ENCODE measurements at places on chromosomes 1 and 21.

GRCh38 chr1:91781371-91781825 is 104.6 kb downstream of the TGFBR3 start:
- no peak overlapping the region for H3K27ac ChIP-seq
- DNase-seq, result no peak
- no peaks in the 10 kb centered on the region for H3K27me3 ChIP-seq
- peaks cover 2% of the 10 kb centered on the region for H3K4me1 ChIP-seq

- H3K4me1 ChIP-seq, result peaks cover 36% of the 10 kb centered on the region
- peak within 1 kb of the TSS; percentile 53 for H3K27ac ChIP-seq
- H3K36me3 ChIP-seq, result peaks cover 31% of the 10 kb centered on the region
- peak; percentile 70 for DNase-seq
- no peaks in the 10 kb centered on the region for H3K27me3 ChIP-seq
Observed at GRCh38 chr1:155320661-155321617, at the start of gene RUSC1. Gene RUSC1, plus strand, starts transcription at chr1:155320894. Its CDS starts 880 bp downstream, at chr1:155321774.

DNA sequence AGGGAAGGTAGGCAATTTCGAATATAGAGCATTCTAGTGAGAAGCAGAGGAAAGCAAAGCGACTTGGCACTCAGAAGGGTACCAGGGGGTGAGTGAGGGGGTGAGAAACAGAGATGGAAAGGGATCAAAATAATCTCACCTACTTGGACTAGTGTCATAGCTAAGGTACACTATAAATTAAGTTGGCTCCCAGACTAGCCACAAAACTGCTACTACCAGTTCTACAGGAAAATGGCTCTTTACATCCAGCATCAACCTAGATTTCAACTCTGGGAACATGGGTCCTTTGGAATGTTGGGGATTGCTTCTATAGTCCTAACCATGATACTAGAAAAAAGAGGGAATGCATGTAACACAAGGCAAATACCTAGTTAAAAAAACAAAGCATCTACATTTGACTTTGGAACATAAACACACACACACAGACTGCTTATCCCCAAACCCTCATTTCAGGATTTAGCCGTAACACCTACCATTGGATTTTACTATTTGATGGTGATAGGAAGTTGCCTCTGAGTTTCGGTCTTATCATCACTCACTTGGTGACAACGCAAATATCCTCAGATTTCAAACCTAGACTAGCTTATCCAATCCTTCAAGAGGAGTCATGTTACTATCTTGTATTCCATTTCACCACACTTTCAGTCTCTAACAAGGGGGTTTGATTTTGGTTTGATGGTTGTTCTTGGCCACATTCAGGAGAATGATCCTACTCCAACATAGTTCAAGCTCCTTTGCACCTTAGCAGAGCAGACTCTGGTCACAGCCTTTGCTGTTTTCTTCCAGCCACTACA is 5.6 kb downstream of the ZBTB21 start:
- peaks cover 55% of the 10 kb centered on the region for H3K4me1 ChIP-seq
- no peak overlapping the region for H3K4me3 ChIP-seq
- H3K27me3 ChIP-seq, result no peaks in the 10 kb centered on the region
- peaks cover 46% of the 10 kb centered on the region for H3K36me3 ChIP-seq

DNA sequence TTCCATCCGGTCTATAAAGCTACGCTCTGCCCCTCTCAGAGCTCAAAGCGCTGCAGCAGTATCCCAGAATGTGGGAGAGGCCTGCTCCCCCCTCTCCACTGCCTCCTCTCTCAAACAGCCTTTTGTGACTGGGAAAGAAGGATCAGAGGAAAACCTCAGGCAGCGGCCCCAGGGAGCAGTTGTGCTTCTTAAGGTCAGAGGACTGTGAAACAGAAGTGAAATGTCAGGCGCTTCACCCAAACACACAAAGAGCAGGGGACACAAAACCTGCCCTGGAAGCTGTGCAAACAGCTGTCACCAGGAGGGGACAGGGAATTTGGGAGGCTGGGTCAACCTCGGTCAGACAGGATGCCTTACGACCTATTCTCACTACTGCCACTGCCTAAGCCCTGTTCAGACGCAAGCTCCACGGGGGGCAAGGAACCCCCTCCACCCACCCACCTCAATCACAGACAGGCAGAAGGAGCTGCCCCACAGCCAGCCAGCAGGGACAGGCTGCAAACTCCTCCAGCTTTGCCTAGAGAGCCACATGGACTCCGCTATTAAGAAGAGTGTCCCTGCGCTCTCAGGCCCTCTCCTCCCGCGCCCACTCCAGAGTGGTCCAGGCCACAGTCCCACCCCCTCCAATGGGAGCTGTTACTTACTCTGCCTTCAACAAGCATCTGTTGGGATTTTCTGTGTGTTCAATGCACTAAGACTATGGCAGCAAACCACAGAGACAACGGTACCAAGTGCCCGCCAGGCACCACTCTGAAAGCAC is 14.6 kb downstream of the SSBP3 start:
- no peaks in the 10 kb centered on the region for H3K4me1 ChIP-seq
- no peak overlapping the region for H3K27ac ChIP-seq
- H3K27me3 ChIP-seq, result no peaks in the 10 kb centered on the region
- no peak for DNase-seq
- no peak overlapping the region for H3K4me3 ChIP-seq

- no peak overlapping the region for H3K27ac ChIP-seq
- H3K27me3 ChIP-seq, result no peaks in the 10 kb centered on the region
- no peaks in the 10 kb centered on the region for H3K4me1 ChIP-seq
- no peak for DNase-seq
- no peaks in the 10 kb centered on the region for H3K36me3 ChIP-seq
Observed at GRCh38 chr21:31182231-31183140, 144.2 kb upstream of the KRTAP19-8 start.

- no peaks in the 10 kb centered on the region for H3K36me3 ChIP-seq
- H3K4me3 ChIP-seq, result no peak overlapping the region
- peaks cover 14% of the 10 kb centered on the region for H3K27me3 ChIP-seq
- H3K4me1 ChIP-seq, result no peaks in the 10 kb centered on the region
- no peak overlapping the region for H3K27ac ChIP-seq
Observed at GRCh38 chr1:53448241-53448841, 10.9 kb upstream of the DMRTB1 start.

DNA sequence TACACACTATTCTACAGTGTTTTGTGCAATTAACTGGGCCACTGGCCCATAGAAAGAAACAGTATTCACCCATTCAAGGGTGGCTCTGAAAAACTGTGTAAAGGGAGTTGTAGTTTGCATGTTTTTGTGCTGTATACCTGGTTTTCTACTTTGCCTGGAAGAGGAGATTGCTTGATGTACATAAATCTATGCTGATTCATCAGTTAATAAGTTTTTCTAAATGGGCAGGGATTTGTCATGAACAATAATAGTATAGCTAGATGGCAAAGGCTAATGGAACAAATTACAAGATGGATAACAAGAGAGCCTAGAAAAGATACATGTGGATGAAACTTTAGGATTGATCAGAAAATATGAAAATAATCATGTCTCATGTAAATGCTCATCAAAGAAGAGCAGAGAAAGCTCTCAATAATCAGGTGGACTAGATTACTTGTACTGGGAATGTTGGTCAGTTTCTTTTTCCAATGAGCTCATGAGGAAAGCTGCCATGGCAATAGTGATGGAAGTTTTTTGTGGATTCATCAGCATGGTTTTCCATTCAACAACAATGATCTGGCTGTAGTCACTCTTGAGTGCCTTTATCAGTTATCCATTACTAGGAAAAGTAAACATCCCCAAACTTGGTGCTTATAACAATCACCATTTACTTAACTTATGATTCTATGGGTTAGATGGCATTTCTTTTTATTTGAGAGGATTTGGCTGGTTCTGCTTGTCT is 602.8 kb downstream of the BRINP3 start:
- no peak overlapping the region for H3K4me3 ChIP-seq
- no peaks in the 10 kb centered on the region for H3K27me3 ChIP-seq
- no peak for DNase-seq
- no peaks in the 10 kb centered on the region for H3K4me1 ChIP-seq

- no peaks in the 10 kb centered on the region for H3K36me3 ChIP-seq
- no peaks in the 10 kb centered on the region for H3K4me1 ChIP-seq
- H3K4me3 ChIP-seq, result no peak overlapping the region
- peaks cover 24% of the 10 kb centered on the region for H3K27me3 ChIP-seq
Observed at GRCh38 chr1:165928075-165928731, 100.8 kb downstream of the UCK2 start.

- H3K4me1 ChIP-seq, result no peaks in the 10 kb centered on the region
- H3K4me3 ChIP-seq, result no peak overlapping the region
- H3K27ac ChIP-seq, result no peak overlapping the region
Observed at GRCh38 chr1:3420218-3420951, 34.1 kb upstream of the ARHGEF16 start.

- DNase-seq, result no peak
- H3K4me1 ChIP-seq, result peaks cover 5% of the 10 kb centered on the region
- peaks cover 20% of the 10 kb centered on the region for H3K36me3 ChIP-seq
Observed at GRCh38 chr1:180343921-180344769, 114.1 kb downstream of the LHX4 start.

DNA sequence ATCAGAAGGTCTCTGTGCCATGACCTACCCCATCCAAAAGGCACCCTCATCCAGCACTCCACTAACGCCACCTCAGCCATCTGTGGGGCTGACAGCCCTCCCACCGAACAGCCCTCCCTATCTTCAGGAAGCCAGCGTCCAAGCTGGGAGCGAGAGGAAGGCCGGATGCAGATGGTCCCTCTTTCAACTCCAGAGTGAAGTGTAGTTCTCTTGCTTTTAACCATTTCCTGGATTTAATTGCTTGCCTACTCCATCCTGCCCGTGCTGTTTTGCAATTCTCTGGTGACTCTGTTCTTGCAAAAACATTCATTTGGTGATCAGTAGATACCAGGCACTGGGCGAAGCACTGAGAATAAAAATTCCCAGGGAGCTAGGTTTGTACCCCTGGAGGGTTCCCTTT is 8.2 kb upstream of the DYRK1A start:
- H3K27ac ChIP-seq, result no peak overlapping the region
- H3K27me3 ChIP-seq, result peaks cover 13% of the 10 kb centered on the region
- H3K4me1 ChIP-seq, result no peaks in the 10 kb centered on the region
- H3K36me3 ChIP-seq, result no peaks in the 10 kb centered on the region

DNA sequence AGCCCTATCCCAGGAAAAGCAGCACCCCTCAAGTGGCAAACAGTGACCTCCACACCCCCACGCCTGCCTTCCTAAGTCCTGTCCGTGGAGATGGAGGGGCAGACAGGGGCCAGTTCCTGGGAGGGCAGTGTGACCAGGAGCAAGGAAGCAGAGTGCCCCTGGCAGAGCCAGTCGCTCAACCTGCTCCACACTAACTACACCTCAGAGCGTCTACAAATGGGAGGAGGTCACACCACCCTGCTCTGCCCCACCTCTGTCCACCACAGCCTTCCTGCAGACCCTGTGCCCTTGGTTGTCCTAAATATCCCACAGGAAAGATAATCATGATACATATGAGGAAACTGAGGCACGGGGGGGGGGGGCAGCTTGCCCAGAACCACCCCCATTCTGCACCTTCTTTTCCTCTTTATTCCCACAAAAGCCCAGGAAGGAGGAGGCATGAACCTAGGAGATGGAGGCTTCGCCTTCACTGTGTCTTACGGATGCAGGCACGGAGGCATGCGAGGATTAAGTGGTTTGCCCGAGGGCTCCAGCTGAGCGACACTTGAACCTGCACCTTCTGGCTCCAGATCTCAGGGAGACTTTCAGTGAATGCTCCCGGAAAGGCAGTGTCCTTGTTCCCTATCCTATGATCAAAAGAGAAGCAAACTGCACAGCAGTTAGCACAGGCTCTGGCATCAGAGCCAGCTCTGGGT is 42.7 kb upstream of the SELENON start:
- no peak overlapping the region for H3K27ac ChIP-seq
- DNase-seq, result no peak
- H3K4me3 ChIP-seq, result no peak overlapping the region
- peaks cover 12% of the 10 kb centered on the region for H3K27me3 ChIP-seq

DNA sequence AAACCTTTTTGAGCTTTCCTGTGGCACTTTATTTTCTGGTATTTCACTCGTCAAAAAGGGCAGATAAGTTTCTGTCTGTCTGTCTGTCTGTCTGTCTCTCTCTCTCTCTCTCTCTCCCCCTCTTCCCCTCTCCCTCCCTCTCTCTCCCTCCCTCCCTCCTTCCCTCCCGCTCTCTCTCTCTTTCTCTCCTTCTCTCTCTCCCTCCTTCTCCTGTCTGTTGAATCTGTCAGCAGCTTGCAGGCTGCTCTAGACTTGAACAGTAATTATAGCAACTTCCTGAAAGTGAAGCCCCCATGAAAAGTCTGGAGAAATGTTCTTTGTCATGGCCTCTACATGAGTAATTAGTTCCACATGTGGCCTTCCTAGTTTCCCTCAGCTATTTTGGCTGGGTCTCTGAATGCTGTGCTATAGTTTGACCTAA is 275.2 kb upstream of the C1orf105 start:
- no peaks in the 10 kb centered on the region for H3K36me3 ChIP-seq
- DNase-seq, result no peak
- no peaks in the 10 kb centered on the region for H3K27me3 ChIP-seq
- no peak overlapping the region for H3K4me3 ChIP-seq

GRCh38 chr1:77040826-77041225 is 173.5 kb downstream of the ST6GALNAC5 start:
- no peaks in the 10 kb centered on the region for H3K4me1 ChIP-seq
- no peak overlapping the region for H3K4me3 ChIP-seq
- no peaks in the 10 kb centered on the region for H3K36me3 ChIP-seq
- H3K27ac ChIP-seq, result no peak overlapping the region
- DNase-seq, result no peak

DNA sequence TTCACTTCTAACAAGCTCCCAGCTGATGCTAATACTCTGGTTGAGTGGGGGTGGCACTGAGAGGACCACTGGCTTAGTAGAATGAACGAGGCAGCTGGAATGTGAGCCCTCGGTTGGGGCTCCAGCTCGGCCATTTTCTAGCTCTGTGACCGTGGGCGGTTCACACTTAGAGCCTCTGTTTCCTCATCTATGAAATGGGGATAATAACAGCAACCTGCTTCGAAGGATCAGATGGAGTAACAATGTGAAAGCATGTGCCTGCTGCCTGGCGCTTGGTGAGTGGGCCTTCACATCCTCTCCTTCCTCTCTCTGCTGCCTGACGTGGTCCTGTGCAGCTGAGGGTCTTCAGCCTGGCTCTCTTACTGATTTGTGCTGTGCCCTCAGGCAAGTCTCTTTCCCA is 20.9 kb upstream of the TTC4 start:
- peaks cover 12% of the 10 kb centered on the region for H3K27me3 ChIP-seq
- H3K4me1 ChIP-seq, result no peaks in the 10 kb centered on the region
- H3K36me3 ChIP-seq, result no peaks in the 10 kb centered on the region

DNA sequence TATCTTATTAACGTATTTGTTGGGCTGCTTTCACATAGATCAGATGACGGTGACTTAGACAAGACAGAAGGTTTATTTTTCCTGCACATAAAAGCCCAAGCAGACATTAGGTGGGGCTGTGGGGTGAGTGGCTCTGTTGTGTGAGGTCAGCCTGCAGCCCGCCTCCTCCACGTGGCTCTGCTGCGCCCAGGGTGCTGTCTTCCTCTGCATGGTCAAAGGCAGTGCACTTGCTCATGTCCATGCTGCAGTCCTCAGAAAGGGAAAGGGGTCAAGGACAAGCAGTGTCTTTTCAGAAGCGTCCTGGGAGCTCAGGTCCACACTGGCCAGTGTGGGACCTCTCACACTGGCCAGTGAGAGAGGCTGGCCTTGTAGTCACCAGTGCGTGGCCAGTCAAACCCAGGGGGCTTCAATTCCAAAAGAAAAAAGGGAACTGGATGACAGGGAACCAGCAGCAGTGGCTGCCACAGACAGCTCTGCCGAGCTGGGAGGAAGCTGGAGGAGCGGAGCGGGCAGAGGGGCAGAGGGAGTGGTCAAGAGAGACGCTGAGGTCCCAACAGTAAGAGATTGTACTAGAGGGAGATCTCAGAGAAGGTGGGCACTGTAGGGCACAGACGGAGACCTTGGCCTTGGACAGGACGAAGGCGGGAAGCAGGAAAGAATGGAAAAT is 35.9 kb upstream of the SLC45A1 start:
- peaks cover 14% of the 10 kb centered on the region for H3K4me1 ChIP-seq
- H3K27me3 ChIP-seq, result peaks cover 42% of the 10 kb centered on the region
- no peak for DNase-seq
- no peak overlapping the region for H3K4me3 ChIP-seq
- no peaks in the 10 kb centered on the region for H3K36me3 ChIP-seq
- no peak overlapping the region for H3K27ac ChIP-seq
